Renal cortical epithelial cell (primary cell): ENCODE measurements at places on chromosomes 7 and 10.

- no peak for DNase-seq
Measured at GRCh38 chr7:44703921-44704320, 44.7 kb upstream of the ZMIZ2 start.

DNA sequence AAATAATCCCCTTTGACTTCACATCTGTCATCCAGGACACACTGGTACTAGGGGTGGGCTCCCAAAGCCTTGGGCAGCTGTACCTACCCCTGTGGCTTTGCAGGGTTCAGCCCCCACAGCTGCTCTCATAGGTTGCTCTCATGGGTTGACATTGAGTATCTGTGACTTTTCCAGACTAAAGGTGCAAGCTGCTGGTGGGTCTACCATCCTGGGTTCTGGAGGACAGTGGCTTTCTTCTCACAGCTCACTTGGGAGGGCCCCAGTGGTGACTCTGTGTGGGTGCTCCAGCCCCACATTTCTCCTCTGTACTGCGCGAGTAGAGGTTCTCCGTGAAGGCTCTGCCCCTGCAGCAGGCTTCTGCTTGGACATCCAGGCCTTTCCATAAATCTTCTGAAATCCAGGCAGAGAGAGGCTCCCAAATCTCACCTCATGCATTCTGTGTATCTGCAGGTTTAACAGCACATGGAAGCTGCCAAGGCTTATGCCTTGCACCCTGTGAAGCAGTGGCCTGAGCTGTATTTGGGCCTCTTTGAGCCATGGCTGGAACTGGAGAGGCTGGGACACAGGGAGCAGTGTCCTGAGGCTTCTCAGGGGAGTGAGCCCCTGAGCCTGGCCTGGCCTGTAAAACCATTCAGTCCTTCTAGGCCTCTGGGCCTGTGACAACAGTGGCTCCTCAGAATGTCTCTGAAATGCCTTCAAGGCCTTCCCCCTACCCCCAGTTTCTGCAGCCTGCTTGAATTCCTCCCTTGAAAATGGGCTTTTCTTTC, 52.2 kb downstream of the TRIM24 start:
- no peak for DNase-seq

DNA sequence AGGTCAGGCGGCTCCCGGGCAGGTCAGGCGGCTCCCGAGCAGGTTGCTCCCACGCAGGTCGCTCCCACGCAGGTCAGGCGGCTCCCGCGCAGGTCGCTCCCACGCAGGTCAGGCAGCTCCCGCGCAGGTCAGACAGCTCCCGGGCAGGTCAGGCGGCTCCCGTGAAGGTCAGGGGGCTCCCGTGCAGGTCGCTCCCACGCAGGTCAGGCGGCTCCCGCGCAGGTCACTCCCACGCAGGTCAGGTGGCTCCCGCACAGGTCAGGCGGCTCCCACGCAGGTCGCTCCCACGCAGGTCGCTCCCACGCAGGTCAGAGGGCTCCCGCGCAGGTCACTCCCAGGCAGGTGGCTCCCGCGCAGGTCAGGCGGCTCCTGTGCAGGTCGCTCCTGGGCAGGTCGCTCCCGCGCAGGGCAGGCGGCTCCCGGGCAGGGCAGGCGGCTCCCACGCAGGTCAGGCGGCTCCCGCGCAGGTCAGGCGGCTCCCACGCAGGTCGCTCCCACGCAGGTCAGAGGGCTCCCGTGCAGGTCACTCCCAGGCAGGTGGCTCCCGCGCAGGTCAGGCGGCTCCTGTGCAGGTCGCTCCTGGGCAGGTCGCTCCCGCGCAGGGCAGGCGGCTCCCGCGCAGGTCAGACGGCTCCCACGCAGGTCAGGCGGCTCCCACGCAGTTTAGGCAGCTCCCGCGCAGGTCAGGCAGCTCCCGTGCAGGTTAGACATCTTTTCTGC, 30.7 kb downstream of the PTPRN2 start:
- no peak for DNase-seq

- peak; percentile 35 for DNase-seq
Measured at GRCh38 chr10:96636551-96636950, 49.7 kb upstream of the TM9SF3 start.

DNA sequence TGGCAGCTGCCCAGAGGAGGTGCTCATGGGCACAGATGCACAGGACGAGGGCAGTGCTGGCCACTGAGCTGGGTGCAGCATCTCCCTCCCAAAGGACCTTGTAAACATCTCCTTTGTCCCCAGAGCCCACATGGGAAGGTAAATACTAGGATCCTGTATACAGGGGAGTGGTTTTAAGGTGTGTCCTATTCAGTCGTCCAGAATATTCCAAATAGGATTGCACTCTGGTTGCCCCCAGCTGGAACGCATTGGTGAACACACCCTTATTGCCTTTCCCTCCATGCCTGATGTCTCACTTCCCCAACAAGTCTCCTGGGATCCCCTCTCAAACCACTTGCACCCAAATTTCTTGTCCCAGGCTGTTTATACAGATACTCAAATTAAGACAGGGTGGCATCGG, 152.0 kb upstream of the PCBD1 start:
- DNase-seq = no peak

DNA sequence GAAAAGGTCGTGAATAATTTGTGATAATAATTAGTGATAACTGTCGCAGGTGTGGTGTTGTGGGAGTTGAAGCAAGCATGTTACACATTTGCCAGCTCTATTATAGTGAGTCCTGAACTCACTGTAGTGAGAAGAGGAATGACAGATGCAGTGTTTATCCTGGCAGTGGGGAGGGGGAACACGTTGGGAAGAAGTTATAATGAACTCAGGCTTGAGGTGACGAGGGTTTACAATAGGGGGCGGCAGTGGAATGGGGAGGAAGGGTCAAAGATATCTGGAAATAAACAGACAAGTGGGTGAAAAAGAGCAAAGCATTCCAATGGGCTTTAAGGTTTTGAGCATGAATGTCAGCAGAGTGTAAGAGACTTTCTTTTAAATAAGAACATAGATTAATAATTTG, 49.6 kb downstream of the ITPRID1 start:
- DNase-seq = no peak

- DNase-seq = no peak
Measured at GRCh38 chr10:100837300-100837699, 75.5 kb upstream of the SLF2 start.

DNA sequence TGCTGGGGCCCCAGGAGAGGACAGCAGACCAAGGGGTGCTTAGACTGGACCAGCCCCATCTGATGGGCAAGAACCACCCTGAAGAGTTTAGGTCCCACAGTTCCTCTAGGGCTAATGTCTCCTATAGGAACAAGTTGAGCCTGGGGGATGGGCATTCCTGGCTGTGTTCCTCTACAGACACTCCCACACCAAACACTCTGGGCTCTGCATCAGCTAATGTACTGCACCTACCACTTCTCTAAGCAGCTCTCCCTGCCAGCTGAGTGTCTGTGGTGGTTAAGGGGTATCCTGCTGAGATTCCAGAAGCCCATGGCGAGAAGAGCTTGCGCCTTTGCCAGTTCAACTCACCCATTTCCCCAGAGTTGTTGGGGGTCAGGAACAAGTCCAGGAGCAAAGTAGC, 284.1 kb upstream of the CSTF2T start:
- DNase-seq = no peak

GRCh38 chr10:64458306-64458705, 937.1 kb downstream of the REEP3 start:
- no peak for DNase-seq

DNA sequence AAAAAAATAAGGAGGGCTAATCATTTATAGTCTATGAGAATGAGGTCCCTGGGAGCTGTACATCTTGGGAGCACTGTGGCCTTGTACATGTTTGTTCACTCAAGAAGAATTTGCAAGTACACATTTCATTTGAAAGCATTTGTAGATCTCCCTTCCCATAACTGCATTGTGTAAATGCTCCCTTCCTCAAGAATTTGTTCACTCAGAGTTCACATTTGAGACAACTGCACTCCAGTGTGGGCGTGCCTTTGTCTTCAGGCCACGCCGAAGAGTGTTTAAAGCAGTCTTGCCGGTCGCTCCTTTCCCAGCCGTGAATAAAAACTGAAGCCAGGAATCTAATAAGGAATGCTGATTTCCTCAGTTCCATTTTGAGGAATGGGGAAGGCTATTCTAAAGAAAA, 291.1 kb upstream of the LYZL1 start:
- DNase-seq = peak; percentile 15

GRCh38 chr10:133465950-133466474, 12.3 kb downstream of the SCART1 start:
- no peak for DNase-seq

GRCh38 chr7:5677538-5678294, 103.7 kb downstream of the RNF216 start:
- peak; percentile 59 for DNase-seq

DNA sequence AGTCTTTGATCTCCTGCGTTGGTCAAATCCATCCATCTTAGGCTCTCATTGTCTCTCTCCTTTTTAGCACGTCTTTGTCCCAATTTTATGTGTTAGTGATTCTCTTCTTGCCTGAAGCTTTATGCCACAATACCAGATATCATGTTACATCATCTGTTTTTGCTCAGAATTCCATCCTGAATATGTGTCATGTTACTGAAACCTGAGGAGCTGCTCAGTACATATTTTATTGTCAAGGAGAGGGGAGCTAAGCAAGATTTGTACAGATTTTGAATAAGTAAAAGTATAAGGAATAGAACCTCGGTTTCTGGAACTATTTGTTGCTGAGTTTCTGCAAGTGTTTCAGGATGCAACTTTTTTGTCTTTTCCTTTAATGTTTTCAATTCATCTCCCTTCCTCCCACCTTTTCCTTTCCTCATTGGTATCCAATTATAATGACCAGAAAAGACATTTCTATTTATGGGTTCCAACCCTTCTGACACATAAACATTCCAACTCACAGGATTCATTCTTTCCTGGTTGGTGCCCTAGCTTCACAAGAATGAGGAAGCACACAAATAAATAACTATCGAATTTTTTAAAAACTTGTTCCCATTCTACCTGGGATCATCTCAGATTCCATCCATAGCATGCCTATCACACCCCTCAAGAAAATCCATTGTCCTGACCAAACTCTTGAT, 291.8 kb downstream of the CRPPA start:
- DNase-seq = peak; percentile 52
